ENCODE measurements at places on chromosomes 3 and 15.

DNA sequence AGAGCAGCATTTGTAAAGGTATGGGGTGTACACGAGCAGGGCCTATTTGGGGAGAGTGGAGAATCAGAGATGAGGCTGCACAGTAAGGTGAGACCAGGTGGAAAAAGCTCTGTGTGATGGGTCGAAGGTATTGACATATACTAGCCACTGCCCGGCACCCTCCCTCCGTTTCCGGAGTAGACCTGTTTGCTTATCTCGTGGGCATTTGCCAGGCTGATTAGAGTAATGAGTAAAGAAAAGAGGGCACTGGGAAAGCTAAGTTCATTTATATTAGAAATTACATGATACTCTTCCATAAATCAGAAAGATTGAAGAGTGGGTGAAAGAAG lies 46.2 kb upstream of the ATG7 start:
- DNase-seq = no peak

DNA sequence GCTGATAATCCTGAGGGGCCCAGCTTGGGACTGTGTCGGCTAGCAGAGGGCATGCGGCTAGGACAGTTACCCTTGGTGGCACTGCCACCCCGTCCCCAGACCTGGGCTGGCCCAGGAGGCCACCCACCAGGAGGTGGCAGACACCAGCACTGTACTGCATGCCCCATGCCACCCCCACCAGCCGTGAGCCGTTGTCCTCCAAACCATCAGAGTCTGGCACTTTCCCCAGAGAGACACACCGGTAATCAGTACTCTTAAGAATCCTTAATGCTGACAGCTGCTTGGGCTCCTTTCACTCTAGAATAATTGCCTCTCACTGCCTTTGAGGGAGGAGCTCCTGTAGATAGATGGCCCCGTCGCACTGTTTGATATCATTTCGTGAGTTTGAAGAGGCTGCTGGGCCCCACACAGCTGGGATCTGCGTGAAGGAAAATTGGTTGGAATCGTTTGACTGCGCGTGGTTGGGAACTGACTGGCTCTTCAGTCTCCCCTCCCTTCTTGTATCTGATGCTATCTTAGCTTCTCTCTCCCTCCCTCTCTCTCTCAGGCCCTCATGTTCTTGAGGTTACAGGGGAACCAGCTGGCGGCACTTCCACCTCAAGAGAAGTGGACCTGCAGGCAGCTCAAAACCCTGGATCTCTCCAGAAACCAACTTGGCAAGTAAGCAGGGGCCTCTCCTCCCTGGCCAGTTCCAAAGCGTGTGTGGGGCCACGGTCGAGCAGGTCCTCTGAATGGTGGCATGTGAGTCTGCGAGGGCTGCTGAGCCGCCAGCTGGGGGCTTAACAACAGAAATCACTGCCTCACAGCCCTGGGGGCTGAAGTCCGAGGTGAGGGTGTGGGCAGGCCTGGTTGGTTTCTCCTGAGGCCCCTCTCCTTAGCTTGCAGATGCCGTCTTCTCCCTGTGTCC lies 94.9 kb downstream of the LRRK1 start:
- DNase-seq = no peak

DNA sequence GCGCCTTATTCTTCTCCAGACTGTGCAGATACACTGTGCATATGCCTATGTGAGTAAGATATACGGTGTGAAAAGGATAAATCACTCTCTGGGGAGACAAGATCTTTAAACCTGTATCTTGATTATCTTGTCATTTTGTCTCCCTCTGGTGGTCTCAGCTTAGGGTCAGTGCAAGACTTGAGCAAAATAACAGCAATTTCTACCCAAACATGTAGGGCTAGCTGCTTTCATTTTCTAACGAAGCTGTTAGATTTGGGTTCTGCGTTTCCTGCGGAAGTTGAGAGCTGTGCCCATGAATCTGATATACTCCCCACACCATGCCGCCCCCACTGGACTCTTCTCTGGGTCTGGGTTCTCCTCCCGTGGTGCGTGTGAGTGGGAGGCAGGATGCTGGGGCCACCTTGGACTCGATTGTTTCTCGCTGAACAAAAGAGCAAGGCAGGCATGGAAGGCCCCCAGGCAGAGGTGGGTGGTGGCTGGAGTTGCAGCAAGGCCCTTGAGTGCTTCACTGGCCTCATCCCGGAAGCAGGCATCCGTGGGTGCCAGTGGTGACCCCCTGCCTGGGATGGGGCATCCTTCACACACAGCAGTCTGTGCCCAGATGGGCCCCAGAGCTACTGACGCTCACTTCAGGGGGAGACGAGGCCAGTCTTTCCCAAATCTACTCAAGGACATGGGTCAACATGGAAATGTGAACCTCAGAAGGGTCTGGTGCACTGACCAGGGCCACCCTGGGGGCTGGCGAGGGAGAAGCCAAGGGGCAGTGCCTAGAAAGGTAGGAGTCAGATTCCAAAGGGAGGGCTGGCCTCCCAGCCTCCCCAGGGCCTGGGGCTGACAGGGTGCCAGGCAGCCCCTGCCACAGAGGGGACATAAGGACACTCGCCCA lies 179.6 kb downstream of the NSMCE3 start:
- DNase-seq = no peak

DNA sequence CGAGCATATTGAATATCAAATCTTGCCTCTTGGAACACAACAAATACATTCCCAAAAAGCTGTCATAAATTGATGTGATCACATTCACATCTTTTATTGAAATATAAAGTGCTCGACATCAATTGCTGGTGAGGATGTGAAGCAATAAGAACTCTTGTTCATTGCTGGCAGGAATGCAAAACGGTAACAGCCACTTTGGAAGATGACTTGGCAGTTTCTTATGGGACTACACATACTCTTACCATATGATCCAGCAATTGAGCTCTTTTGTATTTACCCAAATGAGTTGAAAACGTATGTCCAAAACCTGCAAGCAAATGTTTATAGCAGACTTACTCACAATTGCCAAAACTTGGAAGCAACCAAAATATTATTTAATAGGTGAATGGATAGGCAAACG lies 234.9 kb downstream of the CACNA2D3 start:
- no peak for DNase-seq

GRCh38 chr3:63986831-63987230 lies 36.5 kb downstream of the PSMD6 start:
- DNase-seq = no peak

DNA sequence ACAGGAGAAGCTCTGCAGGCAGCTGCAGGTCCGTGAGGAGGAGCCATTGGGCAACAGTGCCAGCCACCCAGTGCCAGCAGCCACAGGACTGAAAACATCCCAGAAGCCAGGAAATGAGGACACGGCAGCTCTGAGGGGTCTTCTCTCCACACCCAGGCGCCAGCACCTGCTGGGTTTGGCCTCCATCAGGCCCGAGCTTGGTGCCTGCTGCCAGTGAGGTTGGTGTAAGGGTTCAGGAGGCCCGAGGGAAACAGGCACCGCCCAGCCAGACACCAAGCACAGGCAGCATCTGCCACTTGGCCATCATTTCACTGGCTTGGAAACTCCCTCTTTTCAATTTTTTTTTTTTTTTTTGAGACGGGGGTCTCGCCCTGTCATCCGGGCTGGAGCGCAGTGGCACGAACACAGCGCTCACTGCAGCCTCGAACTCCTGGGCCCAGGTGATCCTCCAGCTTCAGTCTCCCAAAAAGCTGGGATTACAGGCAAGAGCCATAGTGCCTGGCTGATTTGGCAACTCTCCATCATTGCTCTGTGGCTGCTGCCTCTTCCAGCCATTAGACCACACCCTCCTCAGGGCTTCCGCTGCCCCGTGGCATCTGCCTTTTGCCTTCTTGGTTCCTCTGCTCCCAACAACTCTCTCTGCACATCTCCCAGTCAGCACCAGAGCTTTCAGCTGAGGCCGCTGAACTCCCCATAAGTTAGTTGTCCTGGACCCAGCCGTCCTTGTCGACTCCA lies 1.5 kb upstream of the ITIH3 start:
- no peak for DNase-seq

DNA sequence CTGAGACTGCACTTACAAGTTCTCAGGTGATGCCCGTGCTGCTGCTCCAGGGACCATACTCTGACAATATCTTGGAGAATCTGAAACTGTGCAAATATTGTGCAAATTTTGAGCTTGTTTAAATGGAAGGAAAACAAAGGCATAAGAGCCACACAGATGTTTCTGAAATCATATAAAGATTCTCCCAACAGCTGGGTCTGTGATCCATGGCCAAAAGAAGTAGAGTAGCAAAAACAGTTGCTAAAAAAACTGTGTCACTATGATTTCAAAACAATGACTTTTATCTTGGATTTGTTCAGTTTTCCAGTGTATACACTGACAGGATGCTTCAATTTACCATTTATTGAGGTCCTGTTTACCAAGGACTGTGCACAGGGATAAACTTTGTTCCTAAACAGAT lies 25.3 kb downstream of the NPTN start:
- DNase-seq = no peak

- DNase-seq = no peak
Measured at GRCh38 chr3:156017352-156018030, 102.9 kb upstream of the KCNAB1 start.

GRCh38 chr3:102084704-102085103 lies 235.4 kb downstream of the NFKBIZ start:
- DNase-seq = no peak

GRCh38 chr3:149247008-149247710 lies 25.5 kb upstream of the CP start:
- DNase-seq = no peak

DNA sequence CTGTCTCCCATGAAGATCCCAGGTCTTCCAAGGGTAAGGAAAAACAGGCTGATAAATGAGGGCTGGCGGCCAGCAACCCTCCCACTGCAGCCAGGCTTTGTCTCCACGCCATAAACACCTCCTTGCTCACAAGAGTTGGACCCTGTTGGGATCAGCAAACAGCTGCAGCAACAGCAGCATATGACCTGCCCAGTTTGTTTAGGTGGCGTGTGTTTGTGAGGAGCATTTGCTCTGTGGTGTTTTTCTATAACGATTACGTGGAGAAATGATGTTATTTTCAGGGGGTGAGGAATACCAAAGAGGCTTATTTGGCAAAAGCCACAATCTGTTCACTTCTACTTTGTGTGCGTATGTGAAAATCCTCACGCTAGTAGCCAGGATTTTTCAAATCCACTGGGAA lies 58.5 kb downstream of the RFTN1 start:
- DNase-seq = no peak
